Stimulated activated CD4-positive, alpha-beta T cell treated with anti-CD3 and anti-CD28 coated beads, Interleukin-2, amount 100 ng/mL, for 24 hours (primary cell): ENCODE measurements at places on chromosomes 7 and 10.

- DNase-seq = no peak
Observed at GRCh38 chr10:3720228-3721019, 64.6 kb downstream of the KLF6 start.

DNA sequence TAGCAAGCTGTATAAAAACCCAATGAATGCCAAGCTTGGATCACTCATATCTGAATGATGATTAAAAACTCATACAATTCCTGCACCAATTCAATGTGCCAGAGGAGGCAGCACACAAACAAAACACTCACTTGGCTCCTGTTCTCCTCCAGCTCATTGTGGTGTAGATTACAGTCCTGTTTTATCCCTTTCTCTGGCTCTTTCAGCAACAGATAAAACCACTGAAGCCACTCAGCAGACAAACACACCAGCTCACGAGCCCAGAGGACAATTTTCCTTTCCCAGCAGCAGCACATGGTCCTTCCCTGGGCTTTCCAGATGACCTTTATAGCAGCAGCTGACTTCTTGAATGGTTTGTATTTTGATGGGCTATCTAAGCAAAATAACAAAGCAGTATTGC, 107.3 kb upstream of the STARD3NL start:
- DNase-seq = no peak

- no peak for DNase-seq
Observed at GRCh38 chr7:111958431-111958830, 247.8 kb downstream of the DOCK4 start.

DNA sequence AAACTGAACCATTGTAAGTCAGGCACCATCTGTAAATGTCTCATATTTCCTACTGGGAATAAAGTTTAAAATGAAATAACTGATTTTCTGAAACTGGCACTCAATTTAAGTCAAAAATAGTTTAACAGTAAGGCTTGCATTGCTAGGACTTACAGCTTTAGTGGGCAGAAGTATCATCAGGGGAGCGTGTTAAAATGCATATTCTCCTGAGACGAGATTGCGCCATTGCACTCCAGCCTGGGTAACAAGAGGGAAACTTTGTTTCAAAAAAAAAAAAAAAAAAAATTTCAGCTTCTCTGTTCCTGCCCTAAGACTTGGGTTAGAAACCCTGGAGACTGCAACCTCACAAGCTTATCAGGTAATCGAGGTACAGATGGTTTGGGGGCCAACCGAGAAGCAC, 65.4 kb downstream of the UBE3C start:
- DNase-seq = no peak

- no peak for DNase-seq
Observed at GRCh38 chr7:116461500-116461899, 38.0 kb upstream of the CAV2 start.

- DNase-seq = no peak
Observed at GRCh38 chr7:20651960-20652544, 36.6 kb downstream of the ABCB5 start.

DNA sequence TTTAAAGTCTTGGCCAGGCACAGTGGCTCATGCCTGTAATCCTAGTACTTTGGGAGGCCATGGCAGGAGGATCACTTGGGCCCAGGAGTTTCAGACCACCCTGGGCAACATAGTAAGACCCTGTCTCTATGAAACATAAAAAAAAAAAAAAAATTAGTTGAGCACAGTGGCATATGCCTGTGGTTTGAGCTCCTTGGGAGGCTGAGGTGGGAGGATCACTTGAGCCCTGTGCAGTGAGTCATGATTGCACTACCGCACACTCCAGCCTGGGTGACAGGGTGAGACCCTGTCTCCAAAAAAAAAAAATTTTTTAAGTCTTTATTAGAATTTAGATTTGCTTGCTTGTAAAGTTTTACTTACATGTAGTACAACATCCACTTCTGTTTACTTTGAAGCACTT, 14.0 kb downstream of the WNT2 start:
- no peak for DNase-seq

- DNase-seq = no peak
Observed at GRCh38 chr10:122521011-122521410, 39.5 kb upstream of the DMBT1 start.

- peak; percentile 33 for DNase-seq
Observed at GRCh38 chr7:43071604-43072003, 40.8 kb upstream of the HECW1 start.

GRCh38 chr7:954330-955238, at the start of gene ADAP1:
Gene ADAP1 (minus strand): TSS chr7:954680. CDS start chr7:954477, 203 bp downstream.
- peak; percentile 59 for DNase-seq

DNA sequence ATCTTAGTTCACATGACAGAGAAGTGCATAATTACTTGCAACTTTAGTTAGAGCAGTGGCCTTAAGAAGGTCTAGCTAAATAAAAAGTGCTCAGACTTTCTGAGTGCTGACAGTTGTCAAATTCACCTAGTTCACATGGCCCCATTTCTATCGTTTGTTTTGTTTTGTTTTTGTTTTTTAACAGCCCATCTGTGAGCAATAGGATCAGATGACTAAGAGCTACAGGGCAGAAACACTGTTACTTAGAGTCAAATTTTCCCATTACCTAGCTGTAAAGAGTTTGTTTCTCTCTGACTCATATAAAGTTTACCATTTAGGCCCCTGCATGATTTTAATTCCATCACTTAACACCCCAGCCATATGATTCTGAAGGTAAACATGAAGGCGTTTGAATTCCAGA, 18.8 kb downstream of the CAV1 start:
- no peak for DNase-seq

DNA sequence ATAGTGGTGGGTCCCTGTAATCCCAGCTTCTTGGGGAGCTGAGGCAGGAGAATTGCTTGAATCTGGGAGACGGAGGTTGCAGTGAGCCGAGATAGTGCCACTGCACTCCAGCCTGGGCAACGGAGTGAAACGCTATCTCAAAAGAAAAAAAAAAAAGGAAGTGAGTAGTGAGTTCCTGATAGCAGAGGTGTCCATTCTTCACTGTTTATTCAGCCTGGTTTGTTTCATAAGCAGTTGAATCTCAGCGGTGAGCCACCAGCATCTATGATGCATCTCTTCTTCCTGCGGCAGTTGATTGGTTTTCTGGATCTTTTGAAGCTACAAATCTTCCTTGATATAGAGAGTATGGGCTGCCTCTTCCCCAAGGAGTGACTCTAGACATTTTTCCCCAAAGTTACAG, 316.1 kb upstream of the MTPN start:
- no peak for DNase-seq

DNA sequence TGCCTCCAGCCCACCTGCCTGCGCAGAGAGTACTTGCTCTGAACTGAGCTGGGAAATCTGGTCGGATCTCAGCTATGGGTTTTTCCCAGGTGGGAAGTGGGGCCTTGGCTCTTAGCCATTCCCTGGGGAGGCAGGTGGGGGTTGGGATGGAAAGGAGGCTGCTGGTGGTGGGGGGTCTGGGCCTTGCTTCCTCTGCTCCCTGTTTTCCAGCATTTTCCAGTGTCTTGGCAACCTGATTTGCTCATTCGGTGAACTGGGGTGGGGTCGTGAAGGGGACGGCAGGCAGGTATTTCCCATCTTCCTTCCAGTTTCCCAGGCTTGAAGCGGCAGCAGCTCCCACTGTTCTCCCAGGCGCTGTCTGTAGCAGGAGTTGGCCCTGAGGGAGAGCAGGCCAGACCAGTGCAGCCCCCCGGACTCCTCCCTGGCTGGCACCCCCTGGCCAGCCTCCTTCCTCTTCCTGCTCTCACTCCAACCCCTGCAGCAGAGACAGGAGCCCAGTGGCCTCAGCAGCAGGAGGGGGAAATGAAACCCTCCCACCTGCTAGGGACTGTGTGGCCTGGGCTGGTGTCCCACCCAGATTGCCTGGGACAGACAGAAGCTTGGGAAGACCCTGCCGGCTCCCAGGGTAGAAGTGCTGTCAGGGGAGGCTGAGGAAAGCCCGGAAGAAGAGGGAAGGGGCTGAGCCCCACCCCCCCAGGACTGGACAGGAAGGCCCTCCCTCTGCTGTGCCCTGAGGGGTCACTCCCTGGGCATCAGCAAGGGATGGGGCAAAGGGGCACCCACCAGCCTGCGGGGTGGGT, 6.6 kb downstream of the TRIM8 start:
- no peak for DNase-seq

DNA sequence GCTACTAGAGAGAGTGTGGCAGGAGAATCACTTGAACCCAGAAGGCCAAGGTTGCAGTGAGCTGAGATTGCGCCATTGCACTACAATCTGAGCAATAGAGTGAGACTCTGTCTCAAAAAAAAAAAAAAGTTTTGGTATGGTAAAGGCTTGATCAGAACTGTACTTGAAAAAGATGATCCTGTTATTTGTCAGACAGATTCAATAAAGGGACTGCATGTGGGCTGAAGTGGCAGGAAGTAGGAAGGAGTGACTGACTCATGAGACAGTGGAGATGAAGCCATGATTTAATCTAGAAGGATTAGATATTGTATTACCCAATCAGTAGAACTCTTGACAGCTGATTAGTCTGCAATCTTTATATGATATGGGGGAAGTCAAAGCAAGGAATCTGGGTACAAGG, 2.7 kb upstream of the TMEM254 start:
- no peak for DNase-seq

DNA sequence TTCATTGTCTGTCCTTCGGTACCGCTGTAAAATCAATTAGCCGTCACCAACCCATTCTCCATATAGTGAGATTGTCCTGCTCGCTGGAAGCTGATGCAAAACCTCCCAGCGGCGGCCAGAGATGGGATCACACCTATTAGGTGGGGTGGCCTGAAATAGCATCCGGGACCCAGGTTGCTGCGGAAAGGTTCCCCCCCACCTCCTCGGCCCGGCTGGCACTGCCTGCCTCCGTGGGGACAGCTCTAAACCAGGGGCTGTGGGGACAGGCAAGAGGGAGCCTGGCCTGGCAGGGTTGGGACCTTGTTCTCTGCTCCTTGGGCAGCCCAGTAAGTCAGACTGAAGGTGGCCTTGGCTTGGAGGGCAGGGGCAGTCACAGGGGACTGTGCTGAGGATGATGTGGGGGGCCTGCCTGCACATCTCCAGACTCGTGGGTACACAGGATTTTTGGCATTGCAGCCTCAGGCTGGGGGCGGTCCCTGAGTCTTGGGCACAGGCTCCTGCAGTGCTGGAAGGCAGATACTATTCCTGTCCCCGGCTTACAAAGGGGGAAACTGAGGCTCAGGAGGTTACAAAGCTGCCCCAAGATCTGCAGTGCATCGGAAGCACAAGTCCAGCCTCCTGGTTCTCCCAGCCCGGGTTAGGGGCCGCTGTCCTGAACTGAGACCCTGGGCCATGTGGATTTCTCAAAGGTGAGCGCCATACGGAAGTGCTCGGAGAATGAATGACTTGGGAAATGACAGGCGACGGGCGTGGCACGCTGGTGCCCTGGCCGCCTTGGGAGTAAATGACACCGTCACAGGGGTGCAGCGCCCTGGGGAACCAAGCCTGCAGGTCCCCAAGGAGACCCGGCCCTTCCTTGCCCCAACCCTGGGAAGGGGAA, 65.6 kb downstream of the UNCX start:
- DNase-seq = no peak

GRCh38 chr10:72727130-72727529, 35.2 kb downstream of the MCU start:
- DNase-seq = no peak

DNA sequence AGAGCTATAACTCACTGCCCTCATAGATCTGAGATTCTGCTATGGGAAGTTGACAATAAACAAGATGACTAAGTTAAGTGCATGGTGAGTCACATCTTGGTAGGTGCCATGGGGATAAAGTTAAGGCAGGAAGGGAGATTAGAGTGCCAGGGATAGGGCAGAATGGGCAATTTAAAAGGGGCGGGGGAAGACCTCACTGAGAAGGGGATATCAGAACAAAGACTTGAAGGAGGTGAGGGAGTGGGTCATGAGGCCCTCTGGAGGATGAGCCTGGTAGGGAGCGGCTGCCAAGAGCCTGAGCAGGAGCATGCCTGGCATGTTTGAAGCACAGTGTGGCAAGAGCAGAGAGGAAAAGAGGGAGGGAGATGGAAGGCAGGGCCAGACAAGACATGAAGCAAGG, 34.8 kb upstream of the INMT start:
- DNase-seq = no peak

GRCh38 chr7:977326-978048, 2.1 kb upstream of the COX19 start:
- DNase-seq = no peak

DNA sequence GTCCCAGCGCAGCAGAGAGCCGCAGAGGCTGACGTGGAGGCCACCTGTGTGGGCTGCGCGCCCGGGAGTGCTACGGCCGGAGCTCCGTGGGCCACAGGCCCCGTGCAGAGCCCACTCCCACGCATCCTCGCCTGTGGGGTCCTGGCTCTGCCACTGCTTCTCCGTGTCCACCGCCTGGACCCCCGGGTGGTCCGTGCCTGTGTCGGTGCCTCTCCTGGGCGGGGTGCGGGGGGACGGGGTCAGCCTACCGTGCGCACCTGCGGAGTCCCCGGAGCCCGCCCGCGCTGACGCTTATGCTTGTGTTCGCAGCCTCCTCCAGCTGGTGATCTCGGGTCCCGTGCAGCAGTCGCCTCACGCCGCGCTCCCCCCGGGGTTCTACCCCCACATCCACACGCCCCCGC, 7.8 kb upstream of the ZNF853 start:
- no peak for DNase-seq

DNA sequence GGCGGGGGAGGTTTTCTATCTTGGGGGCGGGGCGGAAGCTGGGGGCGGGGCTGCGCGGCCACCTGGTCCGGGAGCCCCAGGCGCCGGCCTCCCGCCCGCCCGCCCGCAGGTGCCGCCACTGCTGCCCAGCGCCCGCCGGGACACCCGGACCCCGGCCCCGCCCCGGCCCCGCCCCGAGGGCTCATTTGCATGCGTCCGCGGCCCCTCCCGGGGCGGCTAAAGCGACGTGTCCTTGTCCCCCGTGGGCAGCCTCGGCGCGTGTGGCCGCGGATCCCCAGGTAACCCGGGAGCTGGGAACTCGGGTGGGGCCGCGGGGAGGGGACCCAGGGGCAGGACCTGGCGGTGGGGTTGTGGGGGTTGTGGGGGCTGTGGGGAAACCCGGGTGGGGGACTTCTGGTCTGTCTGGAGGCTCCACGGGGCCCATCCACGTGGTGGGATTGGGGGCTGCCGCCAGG, at the start of gene BHLHA15:
Gene BHLHA15, plus strand, starts transcription at position 219 of the 455 bp plus-strand sequence. CDS start 871 bp downstream, outside the sequence.
- DNase-seq = peak; percentile 48

- DNase-seq = no peak
Observed at GRCh38 chr7:157684157-157684908, 347.5 kb downstream of the DNAJB6 start.

DNA sequence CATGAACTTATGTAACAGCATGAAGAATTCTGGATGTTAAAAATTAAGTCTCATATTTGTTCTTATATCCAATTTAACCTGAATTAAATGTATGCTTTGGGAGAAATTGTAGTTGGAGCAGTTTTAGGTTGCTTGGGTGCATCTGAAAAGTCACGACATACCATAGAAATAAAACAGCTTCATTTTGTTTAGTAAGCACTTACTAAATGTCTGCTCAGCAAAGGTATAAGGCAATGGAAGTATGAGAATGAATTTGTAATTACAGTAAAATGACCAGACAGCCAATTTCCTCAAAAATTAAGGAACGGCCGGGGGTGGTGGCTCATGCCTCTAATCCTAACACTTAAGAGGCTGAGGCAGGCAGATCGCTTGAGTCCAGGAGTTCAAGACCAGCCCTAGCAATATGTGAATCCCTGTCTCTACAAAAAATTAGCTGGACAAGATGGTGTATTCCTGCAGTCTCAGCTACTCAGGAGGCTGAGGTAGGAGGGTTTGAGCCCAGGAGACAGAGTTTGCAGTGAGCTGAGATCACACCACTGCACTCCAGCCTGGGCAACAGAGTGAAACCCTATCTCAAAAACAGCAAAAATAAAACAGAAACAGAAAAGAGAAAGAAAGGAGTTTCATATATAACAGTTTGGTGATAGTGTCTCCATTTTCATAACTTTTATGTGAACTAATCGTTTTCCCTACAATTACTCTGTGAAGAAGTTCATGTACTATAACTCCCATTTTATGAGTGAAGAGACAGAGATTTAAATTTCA, 47.2 kb upstream of the KLF6 start:
- no peak for DNase-seq

- DNase-seq = no peak
Observed at GRCh38 chr7:41316410-41316809, 386.5 kb downstream of the INHBA start.
